ENCODE measurements at places on chromosomes 5 and 9.

DNA sequence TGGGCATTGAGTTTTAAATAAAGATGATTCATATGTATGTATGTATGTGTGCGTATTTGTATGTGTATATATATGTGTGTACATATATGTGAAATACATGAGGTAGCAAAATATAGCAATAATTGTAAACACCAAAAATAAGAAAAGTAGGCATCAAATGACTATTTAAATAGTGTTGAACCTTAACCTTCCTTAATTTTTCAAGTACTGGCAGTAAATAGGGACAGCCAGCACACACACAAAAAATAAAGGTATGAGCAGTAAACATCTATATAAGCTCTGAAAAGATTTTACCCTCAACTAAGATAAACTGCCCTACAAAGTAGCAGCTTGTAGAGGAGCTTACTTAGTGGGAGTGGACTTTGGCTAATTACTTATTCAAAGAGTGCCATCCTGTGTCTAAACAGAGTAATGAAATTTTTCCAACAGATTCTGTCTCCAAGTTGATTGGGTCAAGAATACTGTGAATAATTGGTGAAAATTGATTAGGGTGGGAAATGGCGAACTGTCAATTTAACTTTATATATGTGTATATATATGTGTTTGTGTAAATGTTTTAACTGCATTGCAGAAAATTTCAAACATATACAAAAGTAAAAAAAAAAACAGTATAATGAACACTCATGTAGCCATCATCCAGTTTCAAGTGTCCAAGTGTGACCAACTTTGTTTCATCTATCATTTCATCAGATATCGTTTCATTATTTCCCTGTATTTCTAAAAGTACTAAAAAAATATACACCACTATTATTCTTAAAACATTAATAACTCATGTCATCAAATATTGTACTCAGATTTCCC lies 2.0 kb upstream of the ADAMTS6 start:
- DNase-seq = peak; percentile 85

GRCh38 chr5:112338681-112339337 lies 80.3 kb downstream of the EPB41L4A start:
- no peak for DNase-seq

DNA sequence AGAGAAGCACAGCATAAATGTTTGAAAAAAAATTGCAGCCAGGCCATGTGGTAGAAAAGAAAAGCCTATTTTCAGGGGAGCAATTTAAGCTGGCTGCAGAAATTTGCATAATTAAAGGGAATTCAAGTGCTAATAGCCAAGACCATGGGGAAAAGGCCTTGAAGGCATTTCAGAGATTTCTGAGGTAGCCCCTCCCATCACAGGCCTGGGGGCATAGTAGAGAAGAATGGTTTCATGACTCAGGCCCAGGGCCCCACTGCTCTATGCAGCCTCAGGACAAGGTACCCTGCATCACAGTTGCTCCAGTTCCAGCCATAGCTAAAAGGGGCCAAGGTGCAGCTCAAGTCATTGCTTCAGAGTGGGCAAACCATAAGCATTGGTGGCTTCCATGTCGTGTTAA lies 1416.0 kb downstream of the EFNA5 start:
- DNase-seq = no peak

DNA sequence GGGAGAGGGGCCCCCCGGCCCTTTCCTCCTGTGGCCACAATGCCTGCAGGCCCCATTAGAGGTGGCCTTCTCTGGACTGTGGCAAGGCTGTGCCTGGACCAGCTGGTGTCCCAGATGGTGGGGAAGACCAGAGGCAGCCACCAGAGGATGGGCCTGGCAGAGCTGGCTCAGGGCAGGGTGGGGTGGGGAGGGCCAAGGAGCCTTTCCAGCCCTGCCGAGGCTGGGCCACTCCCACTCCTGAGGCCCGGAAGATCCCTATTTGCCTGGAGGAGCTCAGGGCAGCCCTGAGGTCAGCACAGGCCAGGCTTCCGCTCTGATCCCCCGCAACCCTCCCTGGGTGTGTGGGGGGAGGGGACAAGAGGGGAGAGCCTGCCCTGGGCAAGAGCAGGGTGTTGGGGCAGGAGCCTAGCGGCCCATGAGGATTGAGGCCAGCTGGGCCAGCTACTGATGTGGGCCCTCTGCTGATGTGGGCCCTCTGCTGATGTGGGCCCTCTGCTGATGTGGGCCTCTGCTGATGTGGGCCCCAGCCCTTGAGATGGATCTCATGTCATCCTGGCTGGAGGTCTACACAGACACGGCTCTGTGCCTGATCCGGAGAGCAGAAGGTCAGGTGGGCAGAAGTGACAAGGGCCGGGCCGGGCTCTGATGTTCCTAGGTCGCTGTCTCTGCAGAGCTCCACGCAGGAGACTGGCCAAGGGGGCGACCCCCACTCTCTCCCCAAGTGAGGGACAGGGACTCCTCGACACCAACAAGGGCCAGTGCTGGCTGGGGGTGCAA lies 6.0 kb downstream of the MRPS2 start:
- peak; percentile 12 for DNase-seq

DNA sequence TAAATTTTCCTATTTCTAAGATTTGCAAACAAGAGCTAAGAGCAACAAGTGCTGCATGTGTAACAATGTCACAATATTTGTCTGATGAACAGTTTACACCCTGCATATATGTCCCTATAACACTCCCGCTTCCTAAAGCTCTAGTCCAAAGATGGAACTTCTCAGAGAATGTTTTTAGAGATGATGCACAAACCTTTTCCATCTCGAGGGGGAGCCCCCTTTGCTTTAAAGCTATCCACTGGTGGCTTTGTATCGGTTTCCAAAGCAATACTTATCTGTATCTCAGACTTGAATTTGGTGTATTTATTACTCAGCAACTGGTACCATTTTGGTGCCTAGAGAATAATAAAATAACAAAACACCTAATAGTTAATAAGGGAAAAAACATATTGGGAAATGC lies 11.0 kb downstream of the CEP120 start:
- DNase-seq = no peak

- DNase-seq = no peak
These were observed 13.1 kb downstream of the ADAMTS6 start for GRCh38 chr5:65468633-65469032.

DNA sequence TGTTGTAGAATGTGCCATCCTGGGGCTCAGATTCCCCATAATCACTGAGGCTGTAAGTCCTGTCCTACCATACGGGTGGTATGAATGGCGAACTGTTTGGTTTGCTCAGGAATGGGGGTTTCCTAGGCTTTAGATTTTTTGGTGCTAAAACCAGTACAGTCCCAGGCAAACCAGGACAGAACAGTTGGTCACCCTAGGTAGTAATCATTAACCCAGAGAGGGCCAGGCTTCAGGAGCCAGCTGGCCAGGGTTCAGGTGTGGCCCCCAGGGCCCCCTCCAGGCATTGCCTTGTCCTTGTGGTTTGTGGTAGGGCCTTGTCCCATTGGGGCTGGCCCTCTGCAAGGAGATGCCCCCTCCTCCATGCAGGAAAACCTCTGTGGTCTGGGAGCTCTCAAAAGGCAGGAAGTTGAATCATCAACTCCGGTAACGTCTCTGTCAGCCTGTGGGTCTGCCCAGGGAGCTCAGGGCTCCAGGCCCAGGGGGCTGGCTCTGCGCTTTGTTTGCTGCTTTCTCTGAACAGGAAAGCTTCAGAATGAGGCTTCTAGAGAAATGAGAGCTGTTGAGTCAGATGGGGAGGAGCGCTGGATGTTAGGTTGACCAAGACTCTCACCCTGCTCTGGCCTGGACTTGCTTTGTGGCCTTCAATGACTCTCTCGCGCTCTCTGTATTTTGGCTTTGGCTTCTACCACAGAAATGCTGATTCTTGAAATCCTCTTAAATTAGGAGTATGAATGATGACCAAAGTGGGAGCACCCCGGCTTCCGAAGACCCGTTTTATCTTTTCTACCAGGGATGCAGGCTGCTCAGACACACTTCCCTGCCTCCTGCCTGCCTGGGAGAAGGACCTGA lies 22.2 kb upstream of the JADE2 start:
- peak; percentile 98 for DNase-seq

GRCh38 chr5:32126691-32127090 lies 47.4 kb downstream of the GOLPH3 start:
- DNase-seq = no peak

DNA sequence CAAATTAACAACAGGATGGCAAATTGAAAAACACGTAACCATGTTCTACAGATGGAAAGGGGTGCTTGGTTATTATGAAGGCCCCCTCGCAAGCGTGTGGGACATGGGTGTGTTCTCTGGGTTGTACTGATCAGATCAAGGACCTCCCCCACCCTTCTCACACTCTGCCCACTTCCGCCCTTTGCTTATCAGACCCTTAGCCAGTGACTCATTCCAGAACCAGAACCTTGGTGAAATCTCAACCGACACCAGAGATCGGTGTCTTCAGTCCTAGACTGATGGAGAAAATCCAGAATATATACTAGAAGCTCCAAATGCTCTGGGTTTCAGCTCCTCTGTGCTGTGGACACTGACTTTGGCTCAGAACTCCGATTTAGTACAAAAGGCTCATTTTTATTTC lies 64.9 kb downstream of the PTTG1 start:
- DNase-seq = no peak

DNA sequence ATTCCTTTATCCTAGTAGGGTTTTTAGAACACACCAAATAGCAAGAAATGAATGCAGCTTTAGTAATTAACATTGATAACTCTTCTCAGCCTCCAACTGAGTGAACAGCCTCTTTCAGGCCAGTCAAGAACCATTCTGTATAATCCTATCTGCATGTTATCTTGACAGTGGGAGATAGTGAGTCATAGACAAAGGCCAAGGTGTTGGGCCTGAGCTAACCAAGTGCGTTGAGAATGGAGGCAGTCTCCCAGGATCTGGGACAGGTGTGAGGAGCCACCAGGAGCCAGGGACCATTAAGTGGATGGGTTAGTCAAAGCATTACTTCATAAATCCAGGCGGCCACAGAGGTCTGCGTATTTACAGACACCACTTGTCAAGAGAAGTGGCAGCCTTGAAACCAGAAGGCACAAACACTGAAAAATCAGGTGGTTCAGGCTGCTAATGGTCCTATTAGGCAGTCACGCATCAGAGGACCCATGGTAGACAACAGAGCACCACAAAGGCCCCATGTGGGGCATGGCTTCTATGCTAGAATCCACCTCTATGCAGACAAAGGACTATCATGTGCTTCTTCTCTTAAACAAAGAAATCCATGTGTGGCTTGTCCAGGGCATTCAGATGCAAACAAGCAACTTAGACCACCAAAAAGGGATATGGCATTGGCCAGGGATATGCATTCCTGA lies 409.7 kb upstream of the PIK3R1 start:
- no peak for DNase-seq

GRCh38 chr5:32928761-32929160 lies 217.6 kb downstream of the NPR3 start:
- peak; percentile 56 for DNase-seq

DNA sequence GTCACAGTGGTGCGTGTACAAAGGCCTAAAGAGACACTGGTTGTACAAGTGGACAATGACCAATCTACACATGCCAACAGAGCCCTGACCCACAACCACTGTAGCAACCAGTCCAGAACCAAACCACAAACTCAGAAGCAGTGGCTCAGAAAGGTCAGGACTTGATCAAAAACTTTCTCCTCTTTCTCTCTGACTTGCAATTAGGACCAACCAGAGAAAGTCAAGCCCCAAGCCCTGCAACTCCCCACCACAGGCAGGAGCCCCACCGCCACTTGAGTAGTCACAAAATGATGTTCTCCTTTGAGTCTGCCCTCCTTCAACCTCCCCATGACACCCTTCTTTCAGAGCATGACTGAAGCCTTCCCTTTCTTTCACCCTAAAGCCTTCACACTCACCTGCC lies 291.8 kb downstream of the CDH10 start:
- DNase-seq = no peak

DNA sequence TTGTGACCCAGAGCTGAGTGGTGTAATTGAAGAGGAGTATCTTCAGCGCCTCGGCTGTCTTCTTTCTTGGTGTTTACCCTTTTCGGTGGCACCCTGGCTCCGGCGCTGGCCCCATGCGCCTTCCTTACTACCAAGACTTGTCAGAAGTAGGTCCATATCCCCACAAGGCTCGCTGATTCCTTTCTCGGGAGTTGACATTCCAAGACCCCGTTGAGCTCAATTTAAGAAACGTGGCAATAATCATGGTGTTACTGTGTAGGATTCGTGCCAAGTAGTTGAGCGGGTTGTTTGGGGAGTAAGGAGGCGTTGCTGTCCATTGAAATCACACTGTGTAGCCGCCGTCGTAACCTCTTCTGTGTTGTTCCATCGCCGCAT lies 795 bp downstream of the NDUFAF2 start:
- DNase-seq = peak; percentile 55

GRCh38 chr5:99060306-99061261 lies 131.8 kb upstream of the CHD1 start:
- DNase-seq = peak; percentile 61

DNA sequence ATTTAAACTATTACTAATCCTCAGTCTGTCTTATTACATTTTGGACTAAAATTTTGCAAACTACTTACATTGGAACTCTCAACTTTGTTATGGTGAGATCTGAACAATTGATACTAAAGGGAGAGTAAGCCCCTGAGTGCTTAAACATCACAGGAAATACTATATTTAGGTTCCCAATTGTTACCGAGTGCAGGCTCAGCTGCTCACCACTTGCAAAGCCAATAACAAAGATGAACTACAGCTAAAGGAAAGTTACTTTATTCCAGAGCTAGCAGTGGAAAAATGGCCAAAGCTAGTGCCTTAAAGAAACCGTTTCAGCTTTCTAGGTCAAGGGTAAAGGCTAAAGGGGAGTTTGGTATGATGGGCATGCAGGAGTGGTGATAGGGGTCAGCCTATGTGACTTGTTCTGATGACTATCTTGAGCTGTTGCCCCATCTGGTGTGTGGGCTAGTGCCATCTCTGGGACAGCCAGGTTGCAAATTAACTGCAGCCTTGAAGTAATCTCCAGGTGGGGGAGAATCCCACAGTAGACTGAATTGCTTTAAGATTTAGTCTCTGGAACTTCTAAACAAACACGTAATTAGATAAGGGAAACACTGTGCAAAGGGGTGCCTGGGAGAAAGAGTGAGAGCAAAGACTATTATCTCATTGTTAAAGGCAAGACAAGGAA lies 7.8 kb upstream of the NDUFB6 start:
- DNase-seq = no peak

DNA sequence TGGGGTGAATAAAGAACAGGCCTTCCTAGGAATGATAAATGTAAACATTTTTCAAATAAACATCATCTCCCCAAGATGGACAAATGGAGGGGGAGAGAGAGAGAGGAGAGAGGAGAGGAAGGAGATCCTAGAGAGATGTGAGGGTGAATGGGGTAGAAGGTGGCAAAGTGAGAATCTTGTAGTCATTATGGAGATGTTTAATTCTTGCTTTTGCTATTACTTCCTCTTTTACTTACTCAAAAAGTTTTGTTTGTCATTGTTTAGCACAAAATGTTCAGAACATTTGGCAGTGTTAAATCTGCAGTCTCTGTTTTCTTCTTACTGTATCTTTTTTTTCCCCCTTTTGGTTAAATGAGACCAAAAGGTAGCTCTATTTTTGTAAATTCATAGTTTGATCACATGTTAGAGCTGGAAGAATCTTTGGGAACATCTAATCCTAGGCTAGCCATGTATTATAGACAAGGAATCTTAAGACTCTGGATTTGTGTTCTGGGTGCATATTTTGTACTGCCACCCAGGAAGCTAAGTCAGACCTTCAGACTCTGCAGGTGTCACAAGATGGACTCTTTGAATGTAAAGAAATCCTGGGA lies 266.1 kb downstream of the NTRK2 start:
- no peak for DNase-seq

GRCh38 chr5:107541400-107541799 lies 129.3 kb downstream of the EFNA5 start:
- DNase-seq = no peak
